ENCODE measurements at places on chromosomes 7 and 10. TPM values are rescaled to one million over a fixed set of nuclear protein-coding genes. Genes with fewer than 3 reads are reported as not detected.

Gene STAM
- 43.0 TPM for total RNA-seq

DNA sequence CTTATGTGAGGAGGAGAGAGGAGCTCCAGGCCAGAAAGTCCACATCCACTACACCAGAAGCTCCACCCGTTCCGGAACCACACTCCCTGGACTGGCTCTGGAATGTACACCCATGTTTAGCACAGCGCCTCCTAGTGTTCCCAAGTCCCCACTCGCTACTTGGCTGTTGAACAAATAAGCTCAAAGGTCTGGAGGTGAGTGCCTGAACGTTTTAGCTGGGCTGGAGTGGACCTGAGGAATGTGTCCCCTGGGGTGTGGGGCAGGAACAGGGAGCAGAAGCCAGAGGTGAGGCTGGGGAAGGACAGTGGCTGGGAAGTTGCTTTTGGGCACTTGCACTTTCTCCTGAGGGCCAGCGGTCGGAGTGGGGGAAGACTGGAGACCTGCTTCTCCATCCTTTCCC lies 164.1 kb upstream of the CDCA7L start:
- H3K4me1 ChIP-seq, result no peaks in the 10 kb centered on the region
- peaks cover 12% of the 10 kb centered on the region for H3K27me3 ChIP-seq
- H3K4me3 ChIP-seq, result no peak overlapping the region
- no peaks in the 10 kb centered on the region for H3K36me3 ChIP-seq

DNA sequence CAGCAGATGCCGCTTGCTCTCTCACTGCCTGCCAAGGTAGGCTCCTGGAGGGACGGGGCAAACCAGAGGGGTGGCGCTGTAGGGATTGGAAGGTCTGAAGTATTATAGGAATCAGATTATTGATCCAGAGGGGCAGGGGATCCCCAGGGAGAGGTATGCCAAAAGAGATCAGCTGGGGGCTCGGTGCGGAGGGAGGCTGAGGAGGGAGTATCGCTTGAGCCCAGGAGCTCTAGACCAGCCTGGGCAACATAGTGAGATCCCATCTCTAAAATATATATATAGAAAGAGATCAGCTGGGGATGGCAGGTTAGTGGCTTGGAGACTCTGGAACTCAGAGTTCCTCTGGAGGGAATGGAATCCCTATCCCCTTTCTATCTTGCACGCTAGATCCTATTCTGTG lies 7.0 kb upstream of the PCOLCE start:
- H3K27me3 ChIP-seq, result no peaks in the 10 kb centered on the region

- no peak for DNase-seq
- H3K27me3 ChIP-seq, result no peaks in the 10 kb centered on the region
- H3K27ac ChIP-seq, result no peak overlapping the region
- H3K36me3 ChIP-seq, result no peaks in the 10 kb centered on the region
These were observed 16.2 kb downstream of the CCNY start for GRCh38 chr10:35352512-35352911.

DNA sequence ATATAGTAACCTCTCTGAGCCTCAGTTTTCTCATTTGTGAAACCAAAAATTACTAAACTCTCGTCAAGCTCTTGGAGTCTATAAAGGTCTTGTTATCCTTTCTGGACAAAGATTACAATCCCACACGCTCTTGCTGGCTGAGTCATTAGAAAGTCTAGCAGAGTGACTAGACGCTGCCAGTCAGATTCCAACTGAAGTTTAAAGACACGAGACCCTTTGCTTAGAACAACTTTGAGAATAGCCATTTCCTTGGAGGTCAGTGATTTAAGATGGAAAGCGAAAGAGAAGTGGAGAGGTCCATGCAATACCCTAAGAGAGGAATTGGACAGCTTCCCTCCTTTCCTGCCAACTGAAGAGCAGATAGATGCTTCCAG lies 119.5 kb downstream of the APBB1IP start:
- DNase-seq, result peak; percentile 61
- H3K4me1 ChIP-seq, result no peaks in the 10 kb centered on the region
- H3K4me3 ChIP-seq, result peak overlapping the region; percentile 45
- peak overlapping the region; percentile 40 for H3K27ac ChIP-seq
- no peaks in the 10 kb centered on the region for H3K27me3 ChIP-seq

GRCh38 chr10:30671026-30671616 lies 41.6 kb upstream of the LYZL2 start:
- peak; percentile 54 for DNase-seq
- H3K4me1 ChIP-seq, result no peaks in the 10 kb centered on the region
- no peaks in the 10 kb centered on the region for H3K36me3 ChIP-seq
- no peaks in the 10 kb centered on the region for H3K27me3 ChIP-seq
- H3K4me3 ChIP-seq, result peak overlapping the region; percentile 15

Gene NUTM2E
- total RNA-seq, result 0.50 TPM

GRCh38 chr10:92901819-92902251 lies 53.5 kb downstream of the EXOC6 start:
- no peak for DNase-seq
- no peak overlapping the region for H3K27ac ChIP-seq
- H3K27me3 ChIP-seq, result no peaks in the 10 kb centered on the region
- no peaks in the 10 kb centered on the region for H3K36me3 ChIP-seq
- H3K4me3 ChIP-seq, result no peak overlapping the region

Gene OR6B1
- not detected for total RNA-seq

Gene STAMBPL1
- total RNA-seq, result 1.5 TPM

DNA sequence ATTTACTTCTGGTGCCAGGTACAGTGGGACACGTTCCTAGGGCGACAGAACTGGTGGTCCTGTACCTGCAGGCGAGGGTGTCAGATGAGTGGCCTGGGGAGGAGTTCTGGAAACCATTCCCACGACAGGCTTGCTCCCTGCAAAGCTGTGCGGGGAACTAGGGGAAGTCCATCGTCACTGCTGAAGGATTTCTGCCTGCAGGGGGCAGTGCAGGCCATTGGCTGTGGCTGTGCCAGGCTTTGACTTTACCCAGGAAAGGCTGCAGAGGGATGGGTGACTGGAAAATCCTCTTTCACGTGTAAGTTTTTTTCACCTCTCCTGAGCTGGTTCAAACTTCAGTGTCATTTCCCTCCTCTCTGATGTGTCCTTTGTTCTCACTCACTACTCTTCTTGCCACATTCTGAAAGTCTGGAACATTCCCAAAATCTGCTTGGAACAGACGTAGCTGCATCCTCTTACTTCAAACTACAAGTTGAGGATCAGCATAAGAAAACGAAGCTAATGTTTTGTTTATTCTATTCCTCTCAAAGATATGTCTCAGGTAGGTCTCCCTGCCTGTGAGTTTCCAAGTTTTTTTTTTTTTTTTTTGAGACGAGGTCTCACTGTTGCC lies 126.5 kb downstream of the SH2D4B start:
- DNase-seq, result peak; percentile 16
- H3K4me1 ChIP-seq, result peaks cover 4% of the 10 kb centered on the region
- H3K36me3 ChIP-seq, result no peaks in the 10 kb centered on the region
- no peak overlapping the region for H3K4me3 ChIP-seq
- H3K27ac ChIP-seq, result no peak overlapping the region
- no peaks in the 10 kb centered on the region for H3K27me3 ChIP-seq

GRCh38 chr10:49187044-49187484 lies 1.1 kb downstream of the TMEM273 start:
- no peaks in the 10 kb centered on the region for H3K4me1 ChIP-seq
- no peaks in the 10 kb centered on the region for H3K36me3 ChIP-seq
- no peak for DNase-seq
- H3K4me3 ChIP-seq, result no peak overlapping the region

Gene TMEM225B
- total RNA-seq, result 0.43 TPM

DNA sequence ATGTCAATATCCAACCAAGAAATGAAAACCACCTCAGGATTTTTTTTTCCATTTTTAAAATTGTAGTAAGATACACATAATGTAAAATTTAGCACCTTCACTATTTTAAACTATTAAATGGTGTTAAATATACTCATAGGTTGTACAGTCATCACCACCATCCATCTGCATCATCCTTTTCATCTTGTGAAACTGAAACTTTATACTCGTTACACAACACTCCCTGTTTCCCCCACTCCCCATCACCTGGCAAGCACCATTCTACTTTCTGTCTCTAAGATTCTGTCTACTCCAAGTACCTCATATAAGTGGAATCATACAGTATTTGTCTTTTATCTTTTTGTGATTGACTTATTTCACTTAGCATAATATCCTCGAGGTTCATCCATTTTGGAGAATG lies 335.2 kb upstream of the NPSR1 start:
- H3K36me3 ChIP-seq, result no peaks in the 10 kb centered on the region
- no peaks in the 10 kb centered on the region for H3K27me3 ChIP-seq
- DNase-seq, result no peak
- no peak overlapping the region for H3K27ac ChIP-seq

DNA sequence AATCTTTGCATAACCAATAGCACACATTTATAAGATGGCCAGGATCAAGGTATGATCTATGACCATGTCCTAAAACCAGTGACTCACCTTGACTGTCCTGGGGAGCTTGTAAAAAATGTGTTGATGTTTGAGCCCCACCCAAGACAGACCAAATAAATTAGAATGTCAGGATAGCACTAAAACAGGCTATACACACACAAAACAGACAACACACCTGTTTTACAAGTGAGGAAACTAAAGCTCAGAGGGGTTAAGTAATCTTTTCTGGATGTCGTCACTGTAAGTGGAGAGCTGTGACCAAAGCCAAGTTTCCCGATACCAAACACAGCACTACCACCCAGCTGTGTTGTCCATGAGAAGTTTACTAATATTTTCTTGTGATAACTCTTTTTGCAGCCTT lies 84.5 kb downstream of the AVL9 start:
- DNase-seq, result no peak
- peaks cover 55% of the 10 kb centered on the region for H3K36me3 ChIP-seq
- peaks cover 3% of the 10 kb centered on the region for H3K4me1 ChIP-seq
- no peak overlapping the region for H3K27ac ChIP-seq

Gene SYT15
- total RNA-seq, result 1.4 TPM

Gene CALML5
- total RNA-seq, result not detected

DNA sequence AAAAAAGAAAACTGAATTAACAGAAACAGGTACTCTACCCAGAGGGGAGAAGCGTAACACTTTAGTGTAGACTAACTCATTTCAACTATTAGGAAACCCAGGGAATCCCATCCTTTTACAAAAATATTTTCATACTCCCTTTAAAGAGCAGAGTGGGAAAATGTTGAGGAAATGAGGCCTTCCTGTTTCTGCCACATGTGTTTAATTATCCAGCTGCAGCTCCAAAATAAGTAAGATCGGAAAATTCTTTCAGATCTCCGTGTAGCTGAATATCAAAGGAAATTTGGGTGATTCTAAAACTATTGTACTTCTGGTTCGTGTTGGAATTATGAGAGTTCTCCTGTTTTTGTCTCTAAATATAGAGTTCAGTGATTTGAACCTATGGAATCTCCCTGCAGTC lies 58.0 kb upstream of the CAV2 start:
- peak overlapping the region; percentile 85 for H3K27ac ChIP-seq
- H3K4me1 ChIP-seq, result peaks cover 7% of the 10 kb centered on the region
- no peak overlapping the region for H3K4me3 ChIP-seq
- no peak for DNase-seq

GRCh38 chr7:77415823-77416620 lies at the start of gene GSAP:
GSAP (minus strand) TSS chr7:77416349; CDS start chr7:77416321, 28 bp downstream.
- H3K4me1 ChIP-seq, result peaks cover 11% of the 10 kb centered on the region
- H3K36me3 ChIP-seq, result no peaks in the 10 kb centered on the region
- H3K27ac ChIP-seq, result no peak within 1 kb of the TSS

GRCh38 chr10:30686708-30687107 lies 57.2 kb upstream of the LYZL2 start:
- no peaks in the 10 kb centered on the region for H3K36me3 ChIP-seq
- H3K27ac ChIP-seq, result no peak overlapping the region
- peaks cover 5% of the 10 kb centered on the region for H3K4me1 ChIP-seq

DNA sequence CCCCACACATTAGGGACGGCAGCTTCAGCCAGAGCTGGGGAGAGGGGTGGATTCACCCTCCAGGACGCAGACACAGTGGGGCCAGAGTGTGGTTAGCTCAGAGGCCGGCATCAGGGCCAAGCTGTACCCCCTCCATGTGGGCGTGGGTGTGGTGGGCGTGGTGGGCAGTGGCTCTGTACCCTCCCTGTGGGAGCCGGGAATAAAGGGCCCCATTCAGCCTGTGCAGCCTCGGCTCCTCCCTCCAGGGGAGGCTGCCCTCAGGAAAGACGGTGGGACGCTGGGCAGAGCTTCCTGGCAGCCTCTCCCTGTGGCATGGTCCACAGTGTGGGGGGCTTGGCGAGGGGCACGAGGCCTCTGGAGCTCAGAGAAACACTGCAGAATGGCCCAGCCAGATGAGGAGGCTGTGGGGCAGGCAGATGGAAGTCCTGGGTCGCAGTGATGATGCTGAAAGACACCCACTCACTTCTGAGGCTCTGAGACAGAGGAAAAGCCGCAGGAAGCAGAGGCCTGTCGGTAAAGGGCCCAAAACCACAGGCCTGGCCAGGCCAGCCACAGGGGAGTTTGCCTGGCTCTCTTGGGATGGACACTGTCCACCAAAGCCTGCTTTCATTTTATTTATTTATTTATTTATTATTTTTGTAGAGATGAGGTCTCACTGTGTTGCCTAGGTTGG lies 108.0 kb downstream of the SH3PXD2A start:
- H3K4me3 ChIP-seq, result no peak overlapping the region
- no peaks in the 10 kb centered on the region for H3K27me3 ChIP-seq
- peaks cover 21% of the 10 kb centered on the region for H3K4me1 ChIP-seq
- DNase-seq, result peak; percentile 59

GRCh38 chr7:122532406-122533269 lies 166.3 kb downstream of the RNF133 start:
- H3K4me1 ChIP-seq, result no peaks in the 10 kb centered on the region
- H3K27me3 ChIP-seq, result no peaks in the 10 kb centered on the region
- no peak overlapping the region for H3K27ac ChIP-seq

Gene IDI2
- not detected for total RNA-seq

GRCh38 chr10:113019096-113019495 lies 69.0 kb downstream of the TCF7L2 start:
- no peaks in the 10 kb centered on the region for H3K36me3 ChIP-seq
- H3K27ac ChIP-seq, result no peak overlapping the region
- no peak for DNase-seq
- peaks cover 3% of the 10 kb centered on the region for H3K4me1 ChIP-seq
- H3K4me3 ChIP-seq, result no peak overlapping the region

GRCh38 chr7:7438851-7439250 lies 96.8 kb downstream of the COL28A1 start:
- peak; percentile 95 for DNase-seq
- H3K4me3 ChIP-seq, result no peak overlapping the region
- no peaks in the 10 kb centered on the region for H3K36me3 ChIP-seq
- no peaks in the 10 kb centered on the region for H3K27me3 ChIP-seq
- peaks cover 8% of the 10 kb centered on the region for H3K4me1 ChIP-seq

GRCh38 chr7:158811894-158812293 lies 17.4 kb downstream of the ESYT2 start:
- H3K36me3 ChIP-seq, result no peaks in the 10 kb centered on the region
- peaks cover 6% of the 10 kb centered on the region for H3K4me1 ChIP-seq

Gene ARHGEF35
- total RNA-seq, result 4.4 TPM

Gene MYL10
- 0.73 TPM for total RNA-seq

Gene TTYH3
- total RNA-seq, result 264 TPM

- H3K27ac ChIP-seq, result no peak overlapping the region
- DNase-seq, result no peak
- H3K27me3 ChIP-seq, result no peaks in the 10 kb centered on the region
- H3K4me1 ChIP-seq, result no peaks in the 10 kb centered on the region
These were observed 185.4 kb downstream of the SEC23IP start for GRCh38 chr10:120077707-120078492.

- H3K4me1 ChIP-seq, result no peaks in the 10 kb centered on the region
- no peaks in the 10 kb centered on the region for H3K27me3 ChIP-seq
- no peak for DNase-seq
- H3K4me3 ChIP-seq, result no peak overlapping the region
- H3K36me3 ChIP-seq, result no peaks in the 10 kb centered on the region
- H3K27ac ChIP-seq, result no peak overlapping the region
These were observed 31.7 kb upstream of the SYPL1 start for GRCh38 chr7:106143711-106144337.

Gene KAZALD1
- total RNA-seq, result 9.6 TPM

- H3K36me3 ChIP-seq, result no peaks in the 10 kb centered on the region
- no peak for DNase-seq
- H3K27me3 ChIP-seq, result peaks cover 99% of the 10 kb centered on the region
- H3K4me1 ChIP-seq, result peaks cover 6% of the 10 kb centered on the region
- H3K27ac ChIP-seq, result no peak overlapping the region
These were observed 3.2 kb downstream of the HOXA5 start for GRCh38 chr7:27140126-27140857.

Measured in astrocyte (in vitro differentiated cells and primary cell).